Fibroblast of skin of left quadriceps (primary cell): ENCODE measurements at places on chromosomes 6 and 20.

- no peak for DNase-seq
Observed at GRCh38 chr6:65667916-65668656, 38.9 kb downstream of the EYS start.

DNA sequence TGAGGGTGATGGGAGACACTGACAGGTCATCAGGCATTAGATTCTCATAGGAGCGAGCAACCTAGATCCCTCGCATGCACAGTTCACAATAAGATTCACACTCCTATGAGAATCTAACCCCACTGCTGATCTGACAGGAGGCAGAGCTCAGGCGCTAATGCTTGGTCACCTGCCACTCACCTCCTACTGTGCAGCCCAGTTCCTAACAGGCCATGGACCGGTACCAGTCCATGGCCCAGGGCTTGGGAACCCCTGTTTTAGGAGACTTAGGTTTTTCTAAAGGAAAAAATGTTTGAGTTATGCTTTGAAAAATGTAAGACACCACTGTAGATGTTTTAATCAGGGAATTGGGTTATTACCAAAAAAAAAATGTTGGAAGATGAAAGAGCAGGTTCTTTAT lies 6.7 kb downstream of the HLA-E start:
- no peak for DNase-seq

DNA sequence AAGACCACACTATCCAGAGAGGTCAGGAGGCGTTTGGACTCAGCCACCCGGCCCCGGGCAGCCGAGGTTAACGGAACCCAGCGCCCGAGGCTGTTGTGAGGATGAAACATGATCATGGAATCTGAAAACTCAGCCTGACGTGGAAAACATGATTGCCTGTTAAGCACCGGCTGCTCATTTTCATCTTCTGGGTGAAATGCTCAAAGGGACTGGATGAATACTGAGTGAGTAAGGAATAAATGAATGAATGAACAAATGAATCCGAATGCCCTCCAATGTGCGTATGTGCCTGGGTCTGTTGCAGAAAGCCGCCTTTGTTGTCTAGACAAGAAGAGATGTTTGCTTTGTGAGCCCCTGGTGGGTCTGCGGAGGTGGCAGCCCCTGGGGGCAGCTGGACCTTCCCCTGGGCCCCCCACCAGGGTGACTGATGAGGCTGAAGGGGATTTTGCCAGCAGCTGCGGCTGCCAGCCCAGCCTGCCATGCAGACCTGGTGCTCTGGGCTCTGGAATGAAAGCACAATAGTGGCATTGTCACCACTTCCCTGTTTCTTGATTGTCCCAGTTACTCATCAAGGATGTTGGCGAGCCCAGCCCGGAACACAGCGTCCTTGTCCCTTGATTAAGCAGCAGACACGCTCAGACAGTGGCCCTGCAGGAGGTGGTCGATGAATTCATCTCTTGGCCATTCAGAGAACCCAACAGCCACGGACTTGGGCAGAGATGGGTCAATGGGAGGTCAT lies 211.1 kb downstream of the ANKRD60 start:
- no peak for DNase-seq

DNA sequence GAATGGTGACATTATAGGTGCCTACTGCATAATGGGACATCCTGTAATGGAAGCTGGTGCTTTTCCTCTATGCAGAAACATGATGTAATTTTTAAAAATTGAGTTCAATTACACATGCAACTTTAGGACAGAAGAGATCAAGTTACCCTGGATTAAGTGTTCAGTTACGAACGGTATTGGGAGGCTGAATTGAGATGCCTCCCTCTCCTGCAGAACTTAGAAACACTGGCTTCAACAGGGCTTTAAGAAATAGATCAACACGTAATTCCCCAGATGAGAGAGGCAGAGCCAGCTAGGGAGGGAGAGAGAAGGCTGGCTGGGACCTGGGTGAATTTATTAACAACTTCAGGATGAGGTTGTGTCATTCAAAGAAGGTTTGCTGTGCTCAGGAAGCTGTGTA lies 232.8 kb downstream of the CDH26 start:
- DNase-seq = no peak

DNA sequence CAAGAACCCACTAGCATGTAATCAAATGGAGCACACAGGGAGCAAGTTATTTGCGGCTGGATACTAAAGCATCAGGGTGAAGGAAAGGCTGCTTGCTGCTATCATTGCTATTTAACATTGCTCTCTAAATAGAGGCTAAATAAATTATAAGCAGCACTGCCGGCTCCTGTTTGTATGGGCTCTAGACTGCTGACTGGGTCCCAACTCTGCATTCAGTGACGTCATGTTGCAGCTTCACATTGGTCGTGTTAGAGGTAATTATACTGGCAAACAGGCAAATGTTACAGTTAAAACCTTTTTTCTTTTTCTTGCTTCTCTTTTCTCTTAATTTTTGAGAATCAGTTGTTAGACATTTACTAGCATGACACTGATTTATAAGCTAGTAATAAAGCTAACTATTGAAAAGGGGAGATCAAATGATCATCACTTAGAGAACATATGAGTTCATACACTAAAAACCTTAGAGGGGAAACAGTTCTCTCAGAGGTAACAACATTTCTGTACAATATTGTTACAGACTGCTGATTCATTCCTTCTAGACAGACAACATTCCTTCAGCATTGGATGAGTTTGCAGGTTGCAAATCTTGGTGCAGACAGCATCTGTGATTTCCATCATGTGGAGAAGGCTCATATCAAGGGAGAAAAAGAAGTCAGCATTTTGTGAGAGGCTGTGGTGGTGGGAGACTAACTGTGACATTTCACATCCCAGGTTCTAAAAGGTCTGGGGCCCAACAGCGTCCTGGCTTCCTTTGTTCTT lies 15.9 kb downstream of the RFPL4B start:
- no peak for DNase-seq

GRCh38 chr20:46974669-46975434 lies 80.2 kb downstream of the EYA2 start:
- no peak for DNase-seq

DNA sequence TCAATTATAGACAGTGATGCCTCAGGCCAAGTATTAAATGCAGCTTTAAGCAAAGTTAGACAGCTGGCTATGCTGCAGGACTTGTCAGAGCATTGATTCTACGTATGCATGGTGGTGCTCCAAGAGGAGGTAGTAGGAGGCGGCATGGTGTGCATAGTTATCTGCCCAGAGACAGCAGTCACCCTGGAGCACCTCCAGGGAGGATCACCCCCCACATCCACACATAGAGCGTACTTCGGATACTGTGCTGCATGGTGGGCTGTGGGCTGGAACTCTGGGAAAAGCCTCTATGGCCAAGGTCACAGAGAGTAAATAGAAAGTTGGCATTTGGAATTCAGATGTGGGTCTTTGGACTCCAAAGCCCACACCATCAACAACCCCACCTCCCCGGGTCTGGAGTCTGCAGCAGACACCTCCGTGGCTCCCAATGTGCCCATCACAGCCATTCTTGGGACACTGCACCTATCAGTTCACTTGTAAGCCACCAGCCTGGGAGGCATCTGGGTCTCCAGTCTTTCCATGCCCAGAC lies 64.5 kb upstream of the STX16 start:
- DNase-seq = no peak

DNA sequence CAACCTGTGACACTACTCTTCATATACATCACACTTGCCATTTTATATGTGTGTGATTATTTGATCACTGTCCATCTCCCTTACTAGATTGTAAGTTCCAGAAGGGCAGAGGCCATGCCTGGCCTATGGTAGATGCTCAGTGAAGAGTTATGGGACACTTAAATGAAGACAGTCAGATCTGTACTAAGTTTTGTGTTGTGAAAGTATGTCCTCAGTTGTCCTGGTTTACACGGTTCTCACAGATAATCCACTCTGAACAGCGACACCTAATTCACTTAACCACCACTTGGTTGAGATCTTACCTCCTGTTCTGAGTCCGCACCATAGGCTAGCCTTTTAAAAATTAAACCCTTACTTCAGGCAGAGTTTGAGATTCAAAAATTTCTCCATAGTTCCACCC lies 434.1 kb upstream of the SOX4 start:
- no peak for DNase-seq

GRCh38 chr6:27865850-27866356 lies 46.3 kb downstream of the OR2B2 start:
- DNase-seq = no peak

- no peak for DNase-seq
Observed at GRCh38 chr6:148137652-148138051, 205.0 kb upstream of the SASH1 start.

DNA sequence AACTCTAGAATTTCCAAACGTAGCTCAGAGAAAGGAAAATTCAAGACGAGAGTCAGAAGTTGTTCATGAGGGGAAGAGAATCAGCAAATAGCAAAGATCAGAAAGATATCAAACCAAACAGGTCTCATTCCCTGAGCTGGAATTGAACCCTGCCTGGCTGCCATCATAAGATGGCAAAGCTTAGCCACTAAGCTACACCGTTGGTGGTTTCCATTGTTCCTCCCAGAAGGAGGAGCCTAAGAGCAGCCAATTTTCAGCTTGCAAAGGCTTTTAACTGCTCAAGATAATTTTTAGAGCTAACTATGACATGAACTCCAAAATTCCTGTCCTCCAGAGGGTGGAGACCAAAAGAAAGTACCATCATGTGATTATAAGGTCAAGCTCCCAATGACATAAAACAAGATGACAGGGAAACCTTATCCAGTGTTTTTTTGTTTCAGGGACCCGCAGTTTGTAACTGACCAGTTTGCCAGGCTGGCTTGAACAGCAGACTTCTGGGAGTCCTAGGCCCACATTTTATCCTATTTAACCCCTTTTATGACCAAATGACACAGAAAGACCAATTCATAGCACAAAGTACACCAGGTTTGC lies 55.9 kb downstream of the COL11A2 start:
- DNase-seq = no peak

DNA sequence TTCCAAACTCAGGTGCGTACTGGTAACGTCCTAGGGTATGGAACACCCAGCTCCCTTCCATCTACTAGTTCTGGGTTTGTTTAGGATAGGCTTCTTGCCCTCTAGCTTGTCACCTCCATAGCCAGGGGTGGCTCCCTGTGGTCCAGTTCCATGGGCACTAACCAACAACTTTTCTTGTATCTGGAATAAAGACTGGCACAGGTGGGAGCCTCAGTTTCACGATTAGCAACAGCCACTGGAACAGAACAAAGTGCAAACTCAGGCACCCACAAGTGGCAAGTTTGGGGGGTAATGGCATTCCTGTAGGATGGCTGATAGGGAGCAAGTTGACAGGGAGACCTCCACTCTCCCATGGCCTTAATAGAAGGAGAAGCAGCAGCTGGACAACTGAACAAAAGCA lies 5.6 kb upstream of the APMAP start:
- no peak for DNase-seq

DNA sequence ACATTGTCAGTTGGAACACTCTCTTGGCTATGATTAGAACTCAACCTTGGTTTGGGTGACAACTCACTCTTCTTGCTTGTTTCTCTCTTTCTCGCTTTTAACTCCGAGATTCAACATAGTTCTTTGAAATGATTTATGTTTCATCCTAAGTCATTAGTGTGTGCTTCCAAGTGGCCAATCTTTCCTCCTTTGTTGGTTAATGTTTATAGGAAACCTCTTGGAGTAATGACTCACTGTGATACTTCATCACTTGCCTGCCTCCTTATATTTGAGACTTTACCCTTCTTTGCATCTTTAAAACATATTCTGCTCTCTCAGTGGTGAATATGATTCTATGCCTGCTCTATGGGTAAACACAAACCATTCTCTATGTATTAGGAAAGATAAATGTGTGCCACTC lies 279.7 kb upstream of the FLRT3 start:
- DNase-seq = no peak

- no peak for DNase-seq
Observed at GRCh38 chr6:3376893-3377535, 79.8 kb downstream of the SLC22A23 start.

DNA sequence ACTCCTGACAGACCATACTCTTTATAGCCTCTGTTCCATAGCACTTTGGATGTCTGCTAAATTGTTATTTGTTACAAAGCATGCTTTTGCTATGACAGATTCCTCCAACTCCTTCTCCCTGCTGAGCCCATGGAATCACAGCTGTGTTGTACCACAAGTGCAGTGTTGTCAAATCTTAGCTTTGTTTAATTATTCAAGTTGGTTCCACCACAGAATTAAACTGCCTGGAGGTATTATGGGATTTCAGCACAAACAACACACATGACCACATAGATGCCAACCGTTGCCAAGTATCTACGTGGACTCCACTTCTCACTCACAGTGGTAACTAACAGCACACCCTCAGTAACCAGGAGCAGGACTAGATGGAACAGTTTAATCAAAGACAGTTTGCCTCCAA lies 32.7 kb upstream of the MARCKS start:
- DNase-seq = no peak

DNA sequence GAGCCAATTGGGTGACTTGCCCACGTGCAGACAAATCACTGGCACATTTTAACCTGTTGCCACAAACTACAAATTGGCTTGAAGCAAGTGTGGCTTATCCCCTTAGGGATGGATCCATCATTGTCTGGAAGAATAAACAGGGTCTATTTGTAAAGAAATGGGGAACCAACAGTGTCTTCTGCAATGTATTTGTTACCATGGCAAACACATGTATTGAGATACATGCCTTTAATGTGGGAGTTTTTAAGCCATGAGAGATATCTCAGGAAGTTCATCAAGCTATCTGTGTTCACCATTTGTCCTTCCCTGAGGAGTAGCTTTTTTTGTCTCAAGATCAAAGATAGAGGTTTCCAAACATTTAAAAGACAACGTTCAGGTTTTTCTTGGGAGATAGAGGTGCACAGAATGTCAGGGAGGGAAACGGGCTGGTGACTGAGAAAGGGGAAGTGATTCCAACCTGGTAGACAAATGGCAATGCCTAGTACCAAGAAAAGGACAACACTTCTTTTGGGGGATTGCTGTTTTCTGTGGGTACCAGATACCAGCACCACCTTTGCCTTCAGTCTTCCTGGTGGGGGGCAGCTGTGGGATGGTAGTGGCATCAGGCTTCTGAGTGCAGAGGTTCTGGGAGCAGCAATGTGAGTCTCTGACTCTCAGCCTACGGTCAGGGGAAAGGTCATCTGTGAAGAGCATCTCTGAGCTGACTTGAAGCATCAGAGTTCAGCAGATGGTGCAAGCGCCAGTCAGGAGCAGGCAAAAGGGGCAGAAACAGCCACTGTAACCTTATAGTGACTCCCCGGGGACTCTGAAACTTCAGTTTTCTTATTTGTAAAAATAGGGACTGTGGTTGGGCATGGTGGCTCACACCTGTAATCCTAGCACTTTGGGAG lies 20.1 kb upstream of the BCAS1 start:
- DNase-seq = no peak

DNA sequence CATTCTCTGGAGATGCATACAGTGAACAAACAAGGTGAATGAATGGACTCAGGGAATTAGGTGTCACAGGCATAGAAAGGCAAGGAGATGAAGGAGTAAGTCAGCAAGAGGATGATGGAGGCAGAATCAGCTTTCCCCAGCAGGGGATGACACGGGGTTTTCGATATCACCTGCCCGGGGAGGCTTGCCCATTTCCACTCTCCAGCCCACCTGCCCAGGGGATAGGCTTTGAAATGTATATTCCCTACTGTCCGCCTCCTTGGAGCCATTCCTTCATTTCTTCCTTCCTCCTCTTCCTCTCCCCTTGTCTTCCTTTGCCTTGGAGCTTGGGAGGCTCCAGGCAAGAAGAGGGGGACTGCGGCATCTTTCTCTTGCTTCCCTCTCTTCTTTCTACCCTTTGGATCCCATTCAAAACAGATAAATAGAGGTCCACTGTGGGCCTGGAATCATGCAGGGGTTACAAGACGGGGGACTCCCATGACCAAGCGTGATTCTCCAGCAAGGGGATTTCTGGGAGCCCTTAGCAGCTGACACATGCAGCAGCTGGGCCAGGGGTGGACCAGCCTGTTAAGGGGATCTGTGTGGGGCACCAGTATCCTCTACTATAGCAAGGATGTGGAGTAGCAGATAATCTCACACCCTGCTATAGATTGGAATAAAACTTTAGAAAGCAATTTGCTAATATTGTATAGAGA lies 23.5 kb upstream of the RNF24 start:
- DNase-seq = no peak
